ENCODE measurements at places on chromosomes 3 and 15.
A peak's percentile ranks its signal among the peaks of the same experiment; 100 is the strongest.

GRCh38 chr3:156425651-156426050 lies 129.3 kb downstream of the SSR3 start:
- DNase-seq: no peak

- no peak for DNase-seq
Observed at GRCh38 chr3:9565316-9565715, 11.7 kb upstream of the LHFPL4 start.

- DNase-seq: no peak
Observed at GRCh38 chr15:100729461-100729860, 127.1 kb downstream of the ASB7 start.

- no peak for DNase-seq
Observed at GRCh38 chr3:127767126-127767525, 55.2 kb downstream of the MGLL start.

GRCh38 chr3:130960139-130960795 lies 66.4 kb downstream of the ASTE1 start:
- no peak for DNase-seq

DNA sequence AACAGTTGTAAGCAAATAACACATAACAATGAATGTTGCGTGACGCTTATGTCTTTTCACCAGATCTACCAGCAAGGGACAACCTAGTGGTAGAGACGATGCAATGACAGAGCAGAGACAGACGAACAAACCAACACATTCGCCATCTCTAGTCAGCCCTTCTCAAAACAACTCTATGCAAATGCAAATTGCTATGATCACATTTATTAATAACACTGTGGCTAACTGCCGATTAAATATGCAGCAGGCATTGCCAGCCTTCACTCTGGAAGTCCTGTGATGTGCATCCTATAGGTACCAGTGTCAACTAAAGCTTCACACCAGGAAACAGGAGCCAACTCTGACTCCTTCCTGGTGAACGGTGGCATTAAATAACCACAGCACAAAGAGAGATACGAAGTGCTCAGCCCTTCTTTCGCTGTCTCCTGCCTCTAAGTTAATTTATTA lies 94.2 kb downstream of the FOXP1 start:
- DNase-seq: no peak

- DNase-seq: no peak
Observed at GRCh38 chr3:55491296-55491816, 4.2 kb upstream of the WNT5A start.

GRCh38 chr3:30146978-30147377 lies 459.4 kb upstream of the TGFBR2 start:
- no peak for DNase-seq

DNA sequence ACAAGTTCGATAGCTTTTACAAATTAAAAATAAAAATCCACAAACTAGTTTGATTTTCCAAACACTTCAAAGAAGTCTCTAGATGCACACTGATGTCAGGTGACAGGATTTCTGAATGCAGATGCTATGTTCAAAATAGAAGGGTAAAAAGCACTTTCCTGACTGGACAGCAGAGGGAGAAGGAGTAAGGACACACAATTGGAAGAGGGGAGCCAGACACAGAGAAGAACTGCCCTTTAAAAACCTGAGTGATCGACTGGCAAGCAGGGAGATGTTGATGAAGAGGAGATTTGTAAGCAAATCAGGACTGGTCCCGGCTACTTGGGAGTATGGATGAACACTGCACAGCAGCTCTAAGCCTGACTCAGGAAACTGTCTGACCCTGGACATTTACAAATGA lies 612.8 kb downstream of the MAGI1 start:
- no peak for DNase-seq

GRCh38 chr3:123037015-123037375 lies 9.4 kb upstream of the SEMA5B start:
- no peak for DNase-seq

GRCh38 chr3:94146455-94146854 lies 83.6 kb downstream of the NSUN3 start:
- no peak for DNase-seq

DNA sequence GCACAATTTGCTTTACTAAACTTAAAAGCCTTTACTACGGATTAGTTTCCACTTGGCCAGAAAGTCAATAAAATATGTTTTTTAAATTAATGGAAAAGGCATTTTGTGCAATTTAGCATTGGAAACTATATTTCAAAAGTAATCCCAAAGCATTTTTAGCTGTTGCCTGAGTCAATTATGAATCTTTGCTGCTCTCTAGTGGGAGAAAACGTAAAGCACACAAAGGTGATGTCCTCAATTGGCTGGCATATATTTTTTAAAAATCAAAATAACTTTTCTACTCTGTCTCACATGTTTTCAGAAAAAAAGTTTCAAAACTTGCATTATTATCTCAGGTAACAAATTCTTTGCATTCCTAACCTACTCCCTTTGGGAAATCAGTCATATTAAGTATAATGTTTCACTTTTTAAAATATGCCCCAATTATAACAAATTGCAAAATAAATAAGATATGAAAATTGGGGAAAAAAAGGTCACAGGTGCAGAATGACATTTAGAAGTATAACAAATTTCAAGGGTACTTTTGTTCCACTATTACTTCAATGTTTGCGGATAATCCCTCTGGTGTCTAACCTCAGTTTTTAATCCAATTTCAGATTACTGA lies 47.2 kb upstream of the TEX55 start:
- peak; percentile 48 for DNase-seq

DNA sequence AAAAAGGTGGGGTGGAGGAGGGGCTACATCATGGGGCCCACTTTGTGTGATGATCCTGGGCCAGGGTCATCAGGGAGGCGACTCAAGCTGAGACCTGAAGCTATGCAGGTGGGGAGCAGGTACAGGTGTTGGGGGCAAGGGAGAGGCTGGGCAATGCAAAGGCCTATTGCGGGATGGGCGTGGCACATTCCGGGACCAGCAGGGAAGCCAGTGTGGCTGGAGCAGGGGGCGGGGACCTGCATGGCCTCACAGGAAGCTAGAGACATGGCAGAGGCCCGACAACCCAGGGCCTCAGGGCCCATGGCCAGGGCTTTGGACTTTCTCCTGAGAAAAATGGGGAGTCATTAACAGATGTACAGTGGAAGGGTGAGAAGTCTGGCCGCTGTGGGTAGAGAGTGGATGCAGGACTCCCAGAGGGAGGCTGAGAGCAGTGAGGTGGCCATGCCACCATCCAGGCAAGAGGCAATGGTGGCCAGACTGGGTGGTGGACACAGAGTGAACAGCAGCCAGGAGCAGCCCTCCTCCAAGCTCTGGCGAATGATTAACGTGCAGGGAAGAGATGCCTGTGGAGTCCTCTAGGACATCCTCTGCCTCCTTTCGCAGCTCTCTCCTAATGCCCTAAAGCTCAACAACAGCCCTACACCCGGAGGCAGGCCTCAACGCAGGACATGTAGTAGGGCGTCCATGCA lies 122.6 kb upstream of the ATP2B2 start:
- no peak for DNase-seq

GRCh38 chr15:89349206-89349558 lies 14.6 kb upstream of the POLG start:
- DNase-seq: no peak

DNA sequence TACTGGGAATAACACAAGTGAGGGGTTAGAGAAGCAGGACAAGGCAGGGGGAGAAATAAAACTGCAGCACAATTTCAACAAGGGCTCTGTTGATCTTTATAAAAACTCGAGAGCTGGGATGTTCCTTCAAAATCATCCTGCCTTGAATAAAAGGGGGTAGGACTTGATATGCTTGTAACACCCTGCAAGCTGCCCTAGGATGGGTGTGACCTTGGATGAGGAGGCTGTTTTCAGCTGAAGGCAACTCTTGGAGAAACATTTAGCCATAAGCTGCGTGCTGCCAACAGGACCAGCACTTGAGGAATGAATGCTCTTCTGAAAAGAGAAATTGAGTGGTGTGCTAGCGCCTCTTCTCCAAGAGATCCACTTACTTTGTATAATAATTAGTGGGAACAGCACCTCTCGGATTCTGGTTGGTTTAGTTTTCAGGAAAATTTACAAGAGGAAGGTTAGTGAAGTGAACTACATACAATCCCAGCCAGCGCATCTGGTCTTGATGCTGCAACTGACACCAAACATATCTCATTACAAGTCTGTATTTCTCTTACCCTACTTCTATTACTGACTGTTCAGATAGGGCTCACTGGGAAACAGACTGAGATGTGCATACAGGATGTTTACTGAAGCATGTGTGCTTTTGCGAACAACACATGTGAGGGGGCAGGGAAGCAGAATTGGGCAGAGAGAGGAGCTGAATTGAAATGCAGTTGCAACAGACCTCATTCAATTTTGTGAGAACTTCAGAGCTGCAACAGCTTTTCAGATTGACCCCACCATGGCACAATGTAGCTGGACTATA lies 643.0 kb upstream of the GOLIM4 start:
- no peak for DNase-seq

DNA sequence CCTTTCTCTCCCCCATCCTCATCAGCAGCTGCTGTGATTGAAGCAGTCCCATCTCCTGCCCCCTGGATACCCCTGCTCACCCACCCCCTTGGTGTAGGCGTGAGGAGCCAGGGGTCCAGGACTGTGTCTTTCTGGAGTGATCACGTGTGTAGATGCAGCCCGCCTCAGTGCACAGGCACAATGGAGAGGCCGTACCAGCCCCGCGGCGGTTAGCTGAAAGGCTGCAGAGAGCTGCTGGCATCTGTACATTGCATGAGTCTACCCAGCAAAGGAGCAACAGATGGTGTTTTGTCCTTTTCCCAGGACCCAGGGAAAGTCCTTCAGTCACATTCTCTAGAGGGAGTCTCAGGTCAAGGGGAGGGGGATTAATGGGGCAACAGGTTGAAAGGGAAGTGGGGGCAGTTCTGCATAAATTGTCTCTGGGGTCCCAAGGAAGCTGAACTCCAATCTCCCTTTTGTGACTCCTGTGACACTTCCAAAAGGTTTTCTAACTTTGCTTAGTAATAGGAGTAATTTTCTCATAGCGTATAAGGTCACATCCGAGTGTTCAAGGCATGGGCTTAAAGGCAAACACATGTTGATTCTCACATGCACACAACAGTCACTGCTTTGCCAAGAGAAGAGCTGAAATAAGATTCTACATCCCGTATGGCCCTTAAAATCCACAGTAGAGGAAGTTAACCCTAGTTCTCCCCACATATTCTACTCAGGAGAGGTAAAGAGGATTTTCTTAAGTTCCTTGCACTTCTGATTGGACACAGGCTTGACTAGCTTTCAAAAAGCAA lies 7.1 kb downstream of the CSPG5 start:
- DNase-seq: no peak

DNA sequence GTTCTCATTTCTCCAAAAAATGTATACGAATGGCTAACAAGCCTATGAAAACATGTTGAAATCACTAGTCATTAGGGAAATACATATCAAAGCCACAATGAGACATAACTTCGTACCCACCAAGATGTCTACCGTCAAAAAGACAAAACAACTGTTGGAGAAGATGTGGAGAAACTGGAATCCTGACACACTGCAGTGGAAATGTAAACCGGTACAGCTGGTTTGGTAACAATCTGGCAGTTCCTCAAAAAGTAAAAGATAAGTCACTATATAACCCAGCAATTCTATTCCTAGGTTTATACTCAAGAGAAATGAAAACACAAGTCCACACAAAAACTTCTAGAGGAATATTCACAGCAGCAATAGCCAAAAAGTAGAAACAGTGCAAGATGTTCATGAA lies 7.0 kb downstream of the SCAPER start:
- DNase-seq: no peak

DNA sequence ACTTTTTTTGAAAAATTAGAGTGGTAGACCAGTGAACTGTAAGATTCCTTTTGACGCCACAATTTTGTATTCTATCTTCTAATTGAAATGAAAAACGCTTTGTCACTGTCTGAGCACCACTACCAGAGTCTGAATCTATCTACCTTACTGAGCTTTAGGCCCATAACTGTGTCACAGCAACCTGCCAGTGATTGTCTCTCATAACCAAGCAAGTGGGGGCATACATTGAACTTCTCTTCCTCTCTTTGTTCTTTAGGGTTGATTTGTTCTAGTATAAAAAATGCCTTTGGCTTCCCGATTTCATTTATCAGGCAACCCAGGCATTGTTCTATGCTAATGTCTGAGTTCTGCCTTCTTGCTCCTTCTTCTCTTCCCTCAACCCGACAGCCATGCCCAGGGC lies 142.6 kb downstream of the BBX start:
- no peak for DNase-seq

GRCh38 chr3:15271785-15272381 lies 60.5 kb downstream of the SH3BP5 start:
- peak; percentile 39 for DNase-seq

DNA sequence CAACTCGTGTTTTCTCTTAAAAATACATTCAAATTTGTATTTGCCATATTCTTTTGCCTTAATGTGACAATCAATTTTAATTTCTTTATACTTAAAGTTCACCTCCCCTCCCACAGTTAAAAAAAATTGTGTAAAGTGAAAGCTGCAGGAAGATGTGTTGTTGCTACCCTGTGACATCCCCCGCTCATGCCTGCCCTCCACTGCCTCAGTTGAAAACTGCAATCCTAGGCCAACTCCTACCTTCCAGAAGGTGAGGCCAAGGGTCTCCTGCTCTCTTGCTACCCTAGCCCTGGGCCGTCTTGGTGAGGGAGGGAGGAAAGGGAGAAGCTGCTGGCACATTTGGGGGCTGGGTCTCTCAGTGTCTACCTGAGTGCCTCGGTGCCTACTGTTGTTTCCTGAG lies 57.0 kb upstream of the CMTM7 start:
- DNase-seq: no peak

GRCh38 chr15:74785194-74786032 lies 3.5 kb downstream of the CSK start:
- DNase-seq: peak; percentile 57

GRCh38 chr3:2937055-2937454 lies 173.1 kb downstream of the IL5RA start:
- no peak for DNase-seq

DNA sequence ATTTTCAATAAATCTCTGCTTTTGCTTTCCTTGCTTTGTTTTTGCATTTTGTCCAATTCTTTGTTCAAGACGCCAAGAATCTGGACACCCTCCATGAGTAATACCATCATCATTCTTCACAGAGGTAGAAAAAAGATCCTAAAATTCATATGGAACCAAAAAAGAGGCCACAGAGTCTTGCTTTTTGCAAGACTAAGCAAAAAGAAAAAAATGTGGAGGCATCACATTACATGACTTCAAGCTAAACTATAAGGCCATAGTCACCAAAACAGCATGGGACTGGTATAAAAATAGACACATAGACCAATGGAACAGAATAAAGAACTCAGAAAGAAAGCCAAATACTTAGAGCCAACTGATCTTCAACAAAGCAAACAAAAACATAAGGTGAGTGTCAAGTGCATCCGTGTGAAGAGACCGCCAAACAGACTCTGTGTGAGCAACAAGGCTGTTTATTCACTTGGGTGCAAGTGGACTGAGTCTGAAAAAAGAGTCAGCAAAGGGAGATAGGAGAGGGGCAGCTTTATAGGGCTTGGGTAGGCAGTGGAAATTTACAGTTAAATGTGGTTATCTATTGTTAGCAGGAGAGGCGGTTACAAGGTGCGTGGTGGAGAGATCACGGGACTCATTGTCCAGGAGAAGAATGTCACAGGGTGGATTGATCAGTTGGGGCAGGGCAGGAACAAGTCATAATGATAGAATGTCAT lies 10.9 kb downstream of the STRIT1 start:
- DNase-seq: peak; percentile 94

All from hematopoietic multipotent progenitor cell treated with erythropoietin and hydrocortisone succinate and interleukin-3 and kit ligand, for 8 days (in vitro differentiated cells).